ENCODE measurements at places on chromosomes 7 and 10. TPM values are rescaled to one million over a fixed set of nuclear protein-coding genes. Genes with fewer than 3 reads are reported as not detected.

DNA sequence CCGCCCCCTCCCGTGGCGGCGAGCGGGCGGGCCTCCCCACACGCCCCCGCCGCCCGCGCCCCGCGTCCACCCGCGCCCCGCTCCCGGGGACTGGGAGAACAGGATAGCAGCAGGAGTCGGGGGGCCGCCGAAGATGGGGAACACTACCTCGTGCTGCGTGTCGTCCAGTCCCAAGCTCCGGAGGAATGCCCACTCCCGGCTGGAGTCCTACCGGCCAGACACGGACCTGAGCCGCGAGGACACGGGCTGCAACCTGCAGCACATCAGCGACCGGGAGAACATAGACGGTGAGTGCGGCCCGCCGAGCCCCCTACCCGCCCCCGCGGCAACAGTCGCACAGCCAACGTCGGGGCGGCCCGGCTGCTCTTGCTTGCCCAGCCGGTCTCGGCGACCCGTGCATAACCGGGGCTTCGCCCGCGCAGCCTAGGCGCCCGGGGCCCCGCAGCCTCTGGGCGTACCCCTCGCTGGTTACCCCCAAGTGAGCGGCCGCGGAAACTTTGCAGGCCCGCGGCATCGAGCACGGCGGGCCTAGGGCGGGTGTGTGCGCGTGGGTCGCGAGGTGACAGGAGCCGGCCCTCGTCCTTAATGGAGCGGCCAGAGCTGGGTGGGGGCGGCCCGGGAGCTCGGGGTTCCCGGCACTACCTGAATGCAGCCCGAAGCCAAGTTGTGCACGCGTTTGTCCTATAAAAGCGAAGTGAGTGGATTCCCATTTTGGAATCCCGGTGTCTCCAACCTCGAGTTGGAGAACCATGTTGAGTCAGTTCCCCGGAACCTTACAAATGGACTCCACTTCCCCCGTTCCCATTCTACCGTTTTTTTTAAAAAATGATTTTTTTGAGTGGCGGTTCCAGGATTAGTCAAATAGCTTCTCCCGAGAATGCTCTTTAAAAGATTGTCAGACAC is 863 bp downstream of the CCNY start:
- H3K4me3 ChIP-seq: peak overlapping the region; percentile 77
- H3K36me3 ChIP-seq: no peaks in the 10 kb centered on the region
- H3K4me1 ChIP-seq: no peaks in the 10 kb centered on the region
- no peak overlapping the region for H3K27ac ChIP-seq

The ACBD7 gene
- total RNA-seq: 17.8 TPM

DNA sequence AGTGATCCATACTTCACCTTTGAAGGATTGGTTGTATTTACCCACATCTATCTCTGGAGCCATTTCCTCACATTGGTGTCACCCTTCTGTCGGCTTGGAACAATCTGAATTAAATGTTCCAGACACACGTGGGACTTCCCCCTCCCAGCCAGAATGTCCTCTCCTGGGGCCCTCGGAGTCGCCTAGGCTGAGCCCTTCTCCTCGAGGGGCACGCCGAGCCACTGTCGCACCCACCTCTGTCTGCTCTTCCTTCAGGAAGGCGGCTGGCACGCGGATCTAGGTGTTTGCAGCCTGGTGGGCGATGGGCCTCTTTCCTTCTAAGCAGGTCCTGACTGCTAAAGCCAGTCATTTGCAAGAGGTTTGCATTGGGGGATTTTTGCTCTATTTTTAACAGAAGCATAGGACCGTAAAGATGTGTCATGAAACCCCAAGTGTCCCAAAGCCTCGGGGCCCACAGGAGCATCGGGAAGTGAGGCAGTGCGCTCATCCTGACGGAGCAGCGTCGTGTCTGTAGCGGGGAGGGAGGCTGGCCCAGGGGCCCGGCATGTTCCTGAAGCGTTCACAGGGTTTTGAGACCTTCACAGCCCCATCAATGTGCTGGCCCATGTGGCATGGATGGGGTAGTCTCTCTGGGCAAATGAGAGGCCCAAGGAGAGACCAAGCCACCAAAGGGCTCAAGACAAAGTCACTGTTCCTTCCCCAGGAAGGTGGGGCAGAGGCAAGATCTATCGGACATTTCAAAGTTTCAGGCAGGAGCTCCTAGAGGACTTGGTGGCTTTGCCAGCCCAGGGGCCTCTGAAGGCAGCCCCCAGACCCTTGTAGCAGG is 86.7 kb downstream of the RGS10 start:
- H3K27ac ChIP-seq: no peak overlapping the region
- no peak overlapping the region for H3K4me3 ChIP-seq
- no peaks in the 10 kb centered on the region for H3K4me1 ChIP-seq
- no peak for DNase-seq
- H3K27me3 ChIP-seq: no peaks in the 10 kb centered on the region

The GIMAP8 gene
- total RNA-seq: not detected

The OR6V1 gene
- not detected for total RNA-seq

DNA sequence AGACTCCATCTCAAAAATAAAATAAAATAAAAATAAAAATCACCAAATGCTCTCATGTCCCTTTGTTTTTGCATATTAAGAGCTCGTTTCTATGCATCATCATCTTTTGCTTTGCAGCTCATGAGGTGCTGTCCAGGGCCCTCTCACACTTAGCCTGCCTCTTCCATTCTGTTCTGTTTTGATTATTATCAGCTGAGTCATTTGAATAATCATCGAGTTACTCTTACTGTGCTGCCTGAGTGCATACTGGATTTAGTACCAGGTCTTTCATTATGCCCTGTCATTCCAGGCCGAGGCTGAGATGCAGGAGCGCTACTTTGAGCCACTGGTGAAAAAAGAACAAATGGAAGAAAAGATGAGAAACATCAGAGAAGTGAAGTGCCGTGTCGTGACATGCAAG is 33.0 kb downstream of the UCMA start:
- peaks cover 71% of the 10 kb centered on the region for H3K36me3 ChIP-seq
- DNase-seq: no peak
- no peak overlapping the region for H3K27ac ChIP-seq
- H3K4me3 ChIP-seq: no peak overlapping the region
- no peaks in the 10 kb centered on the region for H3K4me1 ChIP-seq

DNA sequence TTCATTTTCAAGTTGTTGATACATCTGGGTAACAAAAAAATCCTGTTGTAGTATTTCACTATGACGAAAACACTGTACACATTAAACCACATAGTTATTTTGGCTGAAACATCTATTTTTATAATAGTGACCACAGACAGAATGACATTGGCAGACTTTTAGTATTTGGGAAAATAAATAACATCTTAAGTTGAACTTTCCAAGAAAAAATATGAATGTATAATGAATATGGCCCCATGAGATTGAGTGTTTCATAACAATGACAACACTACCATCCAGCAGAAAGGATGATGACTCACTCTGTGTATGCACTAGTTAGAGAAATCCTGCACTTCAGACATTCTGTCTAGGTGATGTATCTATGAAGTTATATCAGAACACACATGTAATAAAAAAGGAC is 118.1 kb downstream of the SEMA3D start:
- H3K27ac ChIP-seq: no peak overlapping the region
- no peak for DNase-seq
- no peaks in the 10 kb centered on the region for H3K36me3 ChIP-seq
- H3K27me3 ChIP-seq: no peaks in the 10 kb centered on the region

GRCh38 chr7:44638611-44639557 is 32.5 kb downstream of the OGDH start:
- no peaks in the 10 kb centered on the region for H3K27me3 ChIP-seq
- H3K4me3 ChIP-seq: no peak overlapping the region

DNA sequence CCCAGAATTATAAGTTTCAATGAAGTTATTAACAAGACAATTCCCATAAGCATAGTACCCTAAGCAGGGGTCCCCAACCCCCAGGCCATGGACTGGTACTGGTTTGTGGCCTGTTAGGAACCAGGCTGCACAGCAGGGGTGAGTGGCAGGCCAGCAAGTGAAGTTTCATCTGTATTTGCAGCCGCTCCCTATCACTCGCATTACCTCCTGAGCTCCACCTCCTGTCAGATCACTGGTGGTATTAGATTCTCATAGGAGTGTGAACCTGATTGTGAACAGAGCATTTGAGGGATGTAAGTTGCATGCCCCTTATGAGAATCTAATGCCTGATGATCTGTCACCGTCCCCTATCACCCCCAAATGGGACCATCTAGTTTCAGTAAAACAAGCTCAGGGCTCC is 36.0 kb upstream of the KIAA1217 start:
- no peak for DNase-seq
- H3K4me3 ChIP-seq: no peak overlapping the region
- no peak overlapping the region for H3K27ac ChIP-seq
- no peaks in the 10 kb centered on the region for H3K4me1 ChIP-seq
- H3K27me3 ChIP-seq: no peaks in the 10 kb centered on the region

- no peak overlapping the region for H3K27ac ChIP-seq
- no peaks in the 10 kb centered on the region for H3K36me3 ChIP-seq
- H3K4me1 ChIP-seq: peaks cover 2% of the 10 kb centered on the region
Observed at GRCh38 chr7:124781907-124782734, 16.5 kb upstream of the GPR37 start.

DNA sequence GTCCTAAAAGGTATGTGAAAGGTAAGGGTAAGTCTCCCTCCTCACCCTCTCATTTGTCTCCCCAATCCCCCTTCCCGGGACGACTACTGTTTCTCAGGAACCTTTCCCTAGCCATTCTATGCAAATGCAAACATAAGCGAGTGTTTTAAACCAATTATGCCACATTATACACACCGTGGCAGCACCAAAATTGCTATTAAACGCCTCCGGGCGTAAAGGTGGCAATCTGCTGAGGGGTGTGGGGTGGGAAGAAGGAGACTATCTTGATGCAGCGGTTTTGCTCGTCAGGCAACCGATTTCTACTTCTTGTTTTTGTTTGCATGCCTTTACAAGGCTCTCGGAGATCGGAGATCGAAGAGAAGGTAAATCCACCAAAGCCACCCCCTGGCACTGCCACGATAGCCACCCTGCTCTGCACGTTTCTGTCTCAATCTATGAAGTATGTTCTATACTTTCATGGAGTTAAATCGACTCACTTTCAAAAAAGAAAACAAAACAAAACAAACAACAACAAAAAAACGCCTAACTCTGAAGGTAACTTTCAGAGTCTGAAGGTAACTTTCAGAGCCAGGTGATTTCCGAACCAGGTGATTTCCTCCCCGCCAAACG is 46.0 kb upstream of the CDK1 start:
- H3K36me3 ChIP-seq: no peaks in the 10 kb centered on the region
- peaks cover 2% of the 10 kb centered on the region for H3K4me1 ChIP-seq
- no peaks in the 10 kb centered on the region for H3K27me3 ChIP-seq
- H3K27ac ChIP-seq: no peak overlapping the region
- peak overlapping the region; percentile 58 for H3K4me3 ChIP-seq

DNA sequence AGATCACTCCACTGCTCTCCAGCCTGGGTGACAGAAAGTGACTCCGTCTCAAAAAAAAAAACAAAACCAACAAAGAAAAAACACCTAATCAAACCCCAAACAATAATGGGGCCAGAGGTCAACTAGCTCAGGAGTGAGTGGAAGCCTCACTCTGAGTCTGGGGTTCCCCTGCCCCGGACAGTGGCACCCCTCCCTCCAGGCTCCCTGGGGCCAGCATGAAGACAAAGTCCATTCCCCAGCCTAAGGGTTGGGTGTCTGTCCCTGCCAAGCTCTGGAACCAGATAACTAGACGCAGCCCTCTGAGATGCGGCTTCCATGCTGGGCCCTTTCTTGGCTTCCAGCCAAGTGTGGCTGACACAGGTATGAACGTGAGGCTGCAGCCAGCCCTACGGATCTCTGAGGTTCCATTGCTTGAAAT is 1.7 kb upstream of the FUOM start:
- peaks cover 2% of the 10 kb centered on the region for H3K4me1 ChIP-seq
- H3K27me3 ChIP-seq: peaks cover 2% of the 10 kb centered on the region
- no peak overlapping the region for H3K4me3 ChIP-seq
- H3K36me3 ChIP-seq: peaks cover 16% of the 10 kb centered on the region
- no peak overlapping the region for H3K27ac ChIP-seq

DNA sequence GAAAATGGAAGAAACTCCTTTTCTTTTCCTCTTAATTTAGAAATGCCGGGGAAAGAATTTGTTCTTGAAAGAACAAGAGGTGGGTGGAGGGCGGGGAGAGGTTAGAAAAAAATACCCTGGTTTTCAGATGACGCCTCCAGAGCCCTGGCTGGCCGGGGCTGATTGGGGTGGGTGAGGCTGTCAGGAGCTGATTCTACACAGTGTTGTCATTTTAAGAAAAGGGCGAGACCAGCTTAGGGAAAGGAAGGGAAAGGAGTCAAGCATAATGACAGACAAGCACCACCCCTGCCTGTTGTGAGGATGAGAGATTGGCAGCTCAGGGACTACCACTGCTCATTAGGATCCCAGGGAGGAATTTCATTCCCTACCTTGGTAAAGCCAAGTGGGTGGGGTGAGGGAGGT is 9.9 kb upstream of the FAM180A start:
- no peak for DNase-seq
- no peaks in the 10 kb centered on the region for H3K36me3 ChIP-seq
- H3K27ac ChIP-seq: no peak overlapping the region
- peaks cover 2% of the 10 kb centered on the region for H3K4me1 ChIP-seq
- H3K27me3 ChIP-seq: no peaks in the 10 kb centered on the region
- H3K4me3 ChIP-seq: no peak overlapping the region

GRCh38 chr10:132951926-132952325 is 9.6 kb upstream of the CFAP46 start:
- H3K4me3 ChIP-seq: no peak overlapping the region
- 0 out of 2 replicates have a peak, but pooled peaks cover 2% of the 10 kb centered on the region for H3K4me1 ChIP-seq
- no peaks in the 10 kb centered on the region for H3K36me3 ChIP-seq
- no peaks in the 10 kb centered on the region for H3K27me3 ChIP-seq

DNA sequence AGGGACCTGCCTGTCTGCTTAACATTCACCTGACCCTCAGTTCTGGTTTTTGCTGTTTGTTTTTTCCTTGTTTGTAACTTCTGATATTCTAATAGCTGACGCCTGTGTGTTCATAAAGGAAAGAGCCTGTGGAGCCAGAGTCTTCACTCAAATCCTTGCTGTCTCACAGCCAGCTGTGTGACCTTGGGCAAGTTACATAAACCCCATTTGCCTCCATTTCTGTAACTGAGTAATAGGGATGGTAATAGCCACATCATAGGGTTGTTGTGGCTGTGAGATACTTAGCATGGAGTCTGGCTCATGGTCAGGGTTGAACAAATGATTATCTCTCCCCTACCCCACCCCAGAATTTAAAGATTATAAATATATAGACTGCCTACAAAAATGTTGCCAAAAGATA is 27.0 kb downstream of the WBP1L start:
- H3K27ac ChIP-seq: no peak overlapping the region
- H3K27me3 ChIP-seq: no peaks in the 10 kb centered on the region
- DNase-seq: no peak
- no peaks in the 10 kb centered on the region for H3K36me3 ChIP-seq
- peaks cover 4% of the 10 kb centered on the region for H3K4me1 ChIP-seq

The SRPK2 gene
- total RNA-seq: 47.1 TPM

GRCh38 chr7:92608380-92609322 is 18.5 kb upstream of the FAM133B start:
- H3K27ac ChIP-seq: no peak overlapping the region
- no peaks in the 10 kb centered on the region for H3K27me3 ChIP-seq
- peak overlapping the region; percentile 39 for H3K4me3 ChIP-seq
- peak; percentile 85 for DNase-seq
- H3K4me1 ChIP-seq: no peaks in the 10 kb centered on the region
- no peaks in the 10 kb centered on the region for H3K36me3 ChIP-seq

The CH25H gene
- 0.56 TPM for total RNA-seq

DNA sequence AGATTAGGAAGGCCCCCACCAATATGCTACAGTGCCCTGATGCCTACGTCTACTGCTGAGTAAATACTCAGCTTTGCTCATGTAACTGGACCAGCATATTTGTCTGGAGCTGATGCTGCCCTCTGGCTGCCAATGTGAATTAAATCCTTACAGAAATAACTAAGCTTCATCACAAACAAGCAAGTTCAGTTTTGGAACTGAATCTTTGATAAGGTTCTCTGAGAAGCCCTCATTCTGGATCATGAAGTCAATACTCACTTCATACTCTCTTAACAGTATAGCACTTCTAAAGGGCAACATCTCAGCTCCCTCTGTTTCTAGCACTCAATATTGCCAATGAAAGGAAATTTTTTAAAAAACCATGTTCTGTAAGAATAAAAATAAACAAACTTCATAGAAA is 246.7 kb downstream of the ETV1 start:
- H3K27ac ChIP-seq: no peak overlapping the region
- no peaks in the 10 kb centered on the region for H3K4me1 ChIP-seq
- no peaks in the 10 kb centered on the region for H3K27me3 ChIP-seq

Measured in H1 (cell line).